ENCODE measurements at places on chromosomes 11 and 22.

GRCh38 chr11:65141896-65142494 lies 7.7 kb upstream of the SYVN1 start:
- DNase-seq, result no peak

- DNase-seq, result peak; percentile 64
Measured at GRCh38 chr11:121467965-121468364, 15.2 kb upstream of the SORL1-AS1 start.

- peak; percentile 26 for DNase-seq
Measured at GRCh38 chr11:8913961-8914660, 3.1 kb downstream of the AKIP1 start.

DNA sequence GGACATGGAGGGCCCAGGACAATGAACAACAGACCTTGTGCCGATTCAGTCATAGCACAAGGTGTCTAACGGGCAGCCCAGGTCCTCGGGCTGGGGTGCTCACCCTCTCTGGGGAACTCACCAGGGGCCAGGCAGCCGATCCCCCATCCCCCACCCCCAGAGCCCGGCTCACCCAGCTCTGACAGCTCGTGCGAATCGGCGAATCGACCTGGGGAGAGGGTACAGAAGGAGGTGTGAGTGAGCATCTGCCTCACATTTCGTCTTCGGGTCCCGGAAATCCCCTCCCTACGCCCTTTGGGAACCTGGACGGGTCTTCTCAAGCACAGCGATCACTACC lies 423 bp downstream of the PEX16 start:
- no peak for DNase-seq

DNA sequence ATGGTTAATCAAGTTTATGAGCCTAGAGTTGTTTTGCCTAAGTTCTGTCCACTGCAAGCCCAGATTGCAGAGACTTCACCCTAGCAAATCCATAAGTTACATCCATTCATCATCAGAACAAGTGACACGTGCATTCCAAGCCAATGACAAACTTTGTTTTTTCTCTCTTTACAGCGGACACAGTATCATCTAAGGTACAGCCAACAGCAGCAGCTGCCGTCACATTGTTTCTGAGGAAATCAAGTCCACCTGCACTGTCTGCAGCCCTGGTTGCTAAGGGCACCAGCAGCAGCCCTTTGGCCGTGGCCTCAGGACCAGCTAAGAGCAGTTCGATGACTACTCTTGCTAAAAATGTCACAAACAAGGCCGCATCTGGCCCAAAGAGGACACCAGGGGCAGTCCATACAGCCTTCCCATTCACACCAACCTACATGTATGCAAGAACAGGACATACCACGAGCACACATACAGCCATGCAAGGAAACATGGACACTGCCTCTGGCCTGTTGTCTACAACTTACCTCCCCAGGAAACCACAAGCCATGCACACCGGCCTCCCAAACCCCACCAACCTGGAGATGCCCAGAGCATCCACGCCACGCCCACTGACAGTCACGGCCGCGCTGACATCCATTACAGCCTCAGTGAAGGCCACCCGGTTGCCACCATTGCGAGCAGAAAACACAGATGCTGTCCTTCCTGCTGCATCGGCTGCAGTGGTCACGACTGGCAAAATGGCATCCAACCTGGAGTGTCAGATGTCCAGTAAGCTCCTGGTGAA lies 155.8 kb downstream of the C11orf91 start:
- DNase-seq, result no peak

DNA sequence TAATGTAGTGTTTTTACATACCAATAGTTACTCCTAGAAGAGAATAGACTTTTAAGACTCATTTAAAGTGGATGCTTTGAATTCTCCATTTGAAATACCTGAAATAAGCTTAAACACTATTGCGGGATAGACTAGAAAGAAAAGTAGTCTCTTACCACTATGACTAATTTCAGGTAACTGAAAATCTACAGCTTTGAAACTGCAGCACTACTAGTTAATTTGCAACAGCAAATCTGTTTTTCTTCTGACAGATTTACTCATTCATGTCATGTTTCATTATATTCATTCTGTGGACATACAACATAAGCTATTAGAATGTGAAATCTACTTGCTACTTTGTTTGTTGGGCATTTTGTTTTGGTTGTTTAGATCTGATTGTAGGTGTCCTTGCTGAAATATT lies 153.6 kb downstream of the MAML2 start:
- no peak for DNase-seq

DNA sequence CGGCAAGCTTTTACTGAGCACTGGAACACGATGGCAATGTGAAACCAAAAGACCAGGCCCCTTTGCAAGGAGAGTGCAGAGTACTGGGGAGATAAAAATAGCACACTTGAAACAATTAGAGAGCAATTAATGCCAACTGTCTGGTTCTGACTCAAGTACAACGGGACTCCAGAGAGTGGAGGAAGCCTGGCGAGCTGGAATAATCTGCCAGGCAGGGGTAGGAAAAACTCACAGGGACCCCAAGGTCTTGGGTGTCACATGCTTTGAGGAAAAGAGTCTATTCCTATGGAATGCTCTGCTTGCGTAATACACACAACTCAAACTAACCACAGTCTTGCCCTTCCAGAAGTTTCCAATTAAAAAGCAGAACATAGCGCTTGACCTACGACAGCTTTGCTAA lies 113.0 kb upstream of the CLMP start:
- no peak for DNase-seq

DNA sequence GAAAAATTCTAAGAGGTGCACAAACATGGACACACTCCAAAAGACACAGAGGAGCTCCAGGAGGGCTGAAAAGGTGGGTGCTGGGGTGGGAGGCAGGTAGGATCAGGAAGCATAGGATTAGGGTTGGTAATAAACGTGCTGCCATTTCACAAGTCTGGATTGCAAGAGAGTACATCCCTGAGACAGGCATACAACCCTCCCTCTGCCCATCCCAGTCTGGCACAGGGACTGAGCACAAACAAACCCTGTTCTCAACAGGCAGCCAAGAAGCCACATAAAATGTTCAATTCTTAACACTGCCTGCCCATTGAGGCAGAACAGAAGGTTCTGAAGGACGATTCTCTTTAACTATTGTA lies 18.5 kb downstream of the SLC35F2 start:
- no peak for DNase-seq

- DNase-seq, result no peak
Measured at GRCh38 chr11:2110521-2110920, 28.7 kb downstream of the IGF2 start.

DNA sequence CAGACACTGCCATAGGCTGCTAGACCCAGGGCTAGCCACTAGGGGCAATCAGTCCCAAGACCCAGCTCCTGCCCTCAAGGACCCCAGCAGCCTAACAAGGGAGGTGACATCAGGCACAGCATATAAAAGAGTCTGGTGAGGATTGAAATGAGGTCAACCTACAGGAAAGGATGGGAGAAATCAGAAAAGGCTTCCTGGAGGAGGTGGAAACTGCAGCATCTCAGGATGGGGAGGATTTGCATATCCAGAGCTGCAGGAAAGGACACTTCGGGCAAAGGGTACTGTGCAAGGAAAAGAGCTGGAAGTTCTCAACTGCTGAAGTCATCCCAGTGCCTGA lies 2.9 kb upstream of the ARFGAP2 start:
- peak; percentile 39 for DNase-seq

DNA sequence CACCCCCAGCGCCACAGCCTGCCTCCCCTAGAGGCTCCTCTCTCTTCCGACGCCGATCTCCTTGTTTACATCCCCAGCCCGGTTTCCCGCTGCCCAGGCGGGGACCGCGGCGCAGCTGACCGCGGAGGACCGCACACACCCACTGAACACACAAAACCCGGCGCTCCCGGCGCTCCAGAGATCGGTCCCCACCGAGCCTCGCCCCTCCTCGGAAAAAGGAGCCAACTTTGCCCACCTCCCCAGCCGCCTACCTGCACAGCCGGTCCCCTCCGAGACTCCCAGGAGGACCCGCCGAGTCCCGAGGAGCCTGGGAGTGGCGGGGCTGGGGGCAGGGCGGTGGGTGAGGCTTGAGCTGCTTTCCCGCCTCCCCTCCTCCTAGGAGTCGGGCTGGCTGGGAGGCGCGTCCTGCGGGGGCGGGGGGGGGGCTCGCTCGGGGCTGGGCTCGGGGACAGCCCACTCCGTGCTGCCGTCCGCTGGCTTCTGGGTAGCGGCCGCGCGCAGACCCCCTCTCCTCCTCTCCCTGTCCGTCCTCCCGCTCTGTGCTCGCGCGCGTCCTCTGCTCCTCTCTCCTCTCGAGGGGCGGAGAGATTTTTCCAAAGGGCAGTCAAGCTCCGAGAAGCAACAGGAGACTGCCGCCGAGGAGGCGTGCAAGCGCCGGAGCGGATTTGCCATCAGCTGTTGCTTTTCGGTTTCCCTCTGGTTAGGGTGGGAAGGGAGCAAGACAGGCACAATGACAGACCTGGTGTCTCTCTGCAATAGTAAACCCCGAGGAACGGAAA lies at the start of gene FXYD6:
Gene FXYD6, minus strand, starts transcription at position 318 of the 779 bp plus-strand sequence. CDS start 33,882 bp downstream, outside the sequence.
- no peak for DNase-seq

DNA sequence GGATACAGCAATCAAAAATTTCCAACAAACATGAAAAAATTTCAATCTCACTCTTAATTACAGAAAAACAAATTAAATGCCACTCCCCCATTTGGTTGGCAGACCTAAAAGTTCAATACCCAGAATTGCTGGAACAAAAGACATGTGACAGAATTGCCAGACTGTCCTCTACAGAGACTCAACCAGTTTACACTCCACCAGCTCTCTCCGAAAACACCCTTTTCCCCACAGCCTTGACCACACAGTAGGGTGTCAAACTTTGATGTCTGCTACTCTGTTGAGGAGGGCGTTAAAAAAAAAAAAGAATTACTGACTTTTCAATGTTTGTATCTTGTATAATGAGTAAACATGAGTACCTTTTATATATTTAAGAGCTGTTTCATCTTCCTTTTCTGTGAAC lies 44.7 kb upstream of the YPEL1 start:
- no peak for DNase-seq

DNA sequence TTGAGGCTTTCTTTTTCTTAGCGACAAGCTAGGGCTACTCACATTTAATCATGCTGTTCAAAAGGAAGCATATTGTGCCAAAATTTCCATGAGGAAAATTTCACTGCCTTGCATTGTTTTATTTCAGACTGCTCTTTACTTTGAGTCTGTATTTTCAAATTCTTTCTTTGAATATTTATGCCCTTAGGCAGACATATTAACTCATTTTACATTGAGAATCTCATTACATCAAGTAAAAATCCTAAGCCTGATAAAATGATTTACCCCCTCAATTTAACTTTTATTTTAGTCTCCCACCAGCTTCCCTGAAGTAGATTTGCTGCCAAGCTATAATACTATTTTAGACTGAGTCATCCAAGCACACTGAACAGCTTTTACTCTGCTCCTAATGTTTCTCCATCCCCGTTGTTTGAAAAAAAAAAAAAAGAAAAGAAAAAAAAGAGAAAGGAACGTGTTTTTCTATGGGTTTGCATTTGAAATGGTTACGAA lies 189.3 kb upstream of the MTMR2 start:
- DNase-seq, result no peak

DNA sequence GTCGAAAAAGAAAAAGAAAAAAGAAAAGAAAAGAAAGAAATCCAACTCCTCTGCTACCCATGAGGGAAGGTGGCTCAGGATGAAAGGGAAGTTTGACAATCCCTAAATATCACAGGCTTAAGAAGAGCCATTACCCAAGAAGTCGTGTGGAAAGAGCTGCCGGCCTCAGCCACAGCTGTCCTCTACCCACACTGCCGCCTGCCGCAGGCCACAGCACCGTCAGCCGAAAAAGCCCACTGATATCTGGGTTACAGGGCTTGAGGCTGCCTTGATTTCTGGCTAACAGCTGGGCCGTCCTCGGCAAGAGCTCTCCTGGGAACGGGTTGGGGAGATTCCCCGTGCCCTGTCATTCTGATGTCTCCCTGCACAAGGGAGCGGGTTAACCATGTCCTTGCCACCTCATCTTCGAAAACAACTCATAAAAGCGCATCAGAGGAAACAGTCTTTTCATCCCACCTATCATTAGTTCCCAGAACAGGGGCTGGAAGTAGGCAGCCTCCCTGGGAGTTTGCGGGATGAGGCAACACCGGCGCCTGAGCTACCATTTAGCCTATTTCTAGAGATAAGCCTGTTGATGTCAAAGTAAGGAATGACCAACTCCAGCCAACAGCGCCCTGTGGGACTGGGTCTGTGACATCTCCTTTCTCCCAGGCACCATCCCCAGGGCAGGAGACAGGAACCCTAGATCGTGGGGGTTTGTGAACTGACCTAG lies 21.8 kb upstream of the SNX32 start:
- DNase-seq, result no peak

- DNase-seq, result no peak
Measured at GRCh38 chr11:110860461-110860860, 148.2 kb upstream of the ARHGAP20 start.

- peak; percentile 40 for DNase-seq
Measured at GRCh38 chr11:76629116-76629852, 41.3 kb downstream of the LRRC32 start.

DNA sequence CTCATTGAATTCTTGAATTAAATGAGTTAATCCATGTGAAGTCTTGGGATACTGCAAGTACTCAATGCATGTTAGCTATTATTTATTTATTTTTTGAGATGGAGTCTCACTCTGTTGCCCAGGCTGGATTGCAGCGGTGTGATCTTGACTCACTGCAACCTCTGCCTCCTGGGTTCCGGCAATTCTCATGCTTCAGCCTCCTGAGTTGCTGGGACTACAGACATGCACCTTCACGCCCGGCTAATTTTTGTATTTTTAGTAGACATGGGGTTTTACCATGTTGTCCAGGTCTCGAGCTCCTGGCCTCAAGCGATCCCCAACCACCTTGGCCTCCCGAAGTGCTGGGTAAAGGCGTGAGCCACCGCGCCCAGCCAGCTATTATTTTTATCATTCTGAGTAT lies 9.4 kb downstream of the MMP7 start:
- no peak for DNase-seq

- DNase-seq, result no peak
Measured at GRCh38 chr11:133821776-133822175, 23.5 kb downstream of the SPATA19 start.

GRCh38 chr11:12088047-12088481 lies 22.3 kb upstream of the MICAL2 start:
- no peak for DNase-seq

DNA sequence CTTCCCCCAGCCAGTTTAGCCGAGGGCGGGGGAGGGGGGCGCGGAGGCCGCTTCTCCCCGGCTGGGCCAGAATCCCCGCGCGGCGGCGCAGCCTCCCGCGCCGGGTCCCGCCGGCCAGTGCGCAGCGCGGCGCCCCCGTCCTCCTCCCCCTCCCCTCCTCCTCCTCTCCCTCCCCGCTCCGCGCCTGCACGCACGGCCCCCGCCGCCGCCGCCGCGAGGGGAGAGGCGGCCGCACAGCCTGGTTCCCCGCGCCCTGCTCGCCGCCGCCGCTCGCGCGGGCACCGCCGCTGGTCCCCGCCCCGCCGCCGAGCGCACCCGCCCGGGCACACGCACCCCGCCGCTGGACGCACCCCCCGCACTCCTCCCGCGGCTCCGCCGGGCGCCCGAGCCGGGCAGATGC lies at the start of gene FLRT1:
Gene FLRT1, plus strand, starts transcription at position 356 of the 400 bp plus-strand sequence. CDS start 80,337 bp downstream, outside the sequence.
- DNase-seq, result no peak

GRCh38 chr11:131703311-131703710 lies 332.9 kb downstream of the NTM start:
- DNase-seq, result no peak

DNA sequence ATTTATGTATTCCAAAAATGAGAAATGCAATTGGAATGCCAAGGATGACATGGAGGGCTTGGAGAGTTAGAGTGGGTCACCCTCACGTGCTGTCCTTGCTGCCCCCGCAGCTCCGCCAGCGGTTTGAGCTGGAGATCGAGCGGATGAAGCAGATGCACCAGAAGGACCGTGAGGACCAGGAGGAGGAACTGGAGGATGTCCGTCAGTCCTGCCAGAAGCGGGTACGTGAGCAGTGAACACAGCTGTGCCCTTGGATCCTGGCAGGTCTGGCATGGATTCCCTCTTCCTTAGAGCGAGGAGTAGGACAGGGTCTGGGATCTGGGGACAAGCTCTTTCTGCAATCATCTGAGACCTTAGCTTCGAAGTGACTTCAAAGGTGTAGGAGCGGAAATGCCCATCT lies 166.2 kb downstream of the MYO18B start:
- DNase-seq, result no peak

Measured in stimulated activated CD4-positive, alpha-beta T cell treated with anti-CD3 and anti-CD28 coated beads, Interleukin-4, amount 100 ng/mL, for 4 hours (primary cell).